Left renal pelvis (tissue), 4 donors: ENCODE measurements at places on chromosomes 7 and 10. TPM values are rescaled to one million over a fixed set of nuclear protein-coding genes. Genes with fewer than 3 reads are reported as not detected.

- DNase-seq = no peak
These were observed 183.6 kb downstream of the TCF7L2 start for GRCh38 chr10:113133497-113134115.

DNA sequence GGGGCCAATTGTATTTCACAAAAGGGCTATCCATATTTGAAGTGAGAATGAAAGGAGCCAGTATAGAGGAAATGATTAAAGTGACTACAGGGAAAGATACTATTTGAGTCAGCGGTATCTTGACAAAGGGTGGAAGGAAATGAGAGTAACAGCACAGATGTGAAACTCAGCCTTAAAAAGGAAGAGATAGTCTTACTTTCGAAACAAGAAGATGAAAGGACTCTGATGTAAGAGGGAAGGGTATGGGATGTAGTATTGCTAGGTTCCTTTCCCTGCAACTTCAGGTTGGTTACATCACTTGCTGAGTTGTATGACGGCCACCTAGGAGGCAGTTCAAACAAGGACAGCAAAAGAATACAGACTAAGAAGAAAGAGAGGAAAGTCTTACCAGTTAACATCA, 13.7 kb downstream of the CISD1 start:
- DNase-seq = no peak

Gene INTS1
- polyA plus RNA-seq = 59.1 TPM

Gene SMKR1
- 0.86 TPM for polyA plus RNA-seq

Gene GPR85
- polyA plus RNA-seq = 0.89 TPM

Gene CLDN3
- 1.8 TPM for polyA plus RNA-seq

DNA sequence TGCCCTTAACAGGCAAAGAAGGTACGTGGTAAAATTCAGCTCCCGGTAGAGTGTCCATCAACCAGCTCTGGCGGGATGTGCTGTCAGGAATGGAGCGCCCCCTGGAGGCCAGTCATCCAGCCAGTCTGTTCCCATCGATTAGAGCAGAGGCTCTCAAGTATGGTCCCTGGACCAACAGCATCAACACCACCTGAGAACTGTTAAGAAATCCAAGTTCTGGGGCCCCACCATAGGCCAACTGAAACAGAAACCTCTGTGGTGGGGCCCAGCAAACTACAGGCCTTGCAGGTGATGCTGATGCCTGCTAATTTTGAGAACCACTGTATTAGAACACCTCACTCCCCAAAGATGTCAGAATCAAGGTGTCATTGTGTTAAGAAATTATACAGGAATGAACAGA, 109.2 kb downstream of the DPY19L1 start:
- no peak for DNase-seq

- DNase-seq = no peak
These were observed 474.1 kb downstream of the PTPRN2 start for GRCh38 chr7:158113321-158114025.

- no peak for DNase-seq
These were observed 145.7 kb downstream of the RNF216 start for GRCh38 chr7:5635461-5636445.

Gene CAV1
- polyA plus RNA-seq = 37.2 TPM

DNA sequence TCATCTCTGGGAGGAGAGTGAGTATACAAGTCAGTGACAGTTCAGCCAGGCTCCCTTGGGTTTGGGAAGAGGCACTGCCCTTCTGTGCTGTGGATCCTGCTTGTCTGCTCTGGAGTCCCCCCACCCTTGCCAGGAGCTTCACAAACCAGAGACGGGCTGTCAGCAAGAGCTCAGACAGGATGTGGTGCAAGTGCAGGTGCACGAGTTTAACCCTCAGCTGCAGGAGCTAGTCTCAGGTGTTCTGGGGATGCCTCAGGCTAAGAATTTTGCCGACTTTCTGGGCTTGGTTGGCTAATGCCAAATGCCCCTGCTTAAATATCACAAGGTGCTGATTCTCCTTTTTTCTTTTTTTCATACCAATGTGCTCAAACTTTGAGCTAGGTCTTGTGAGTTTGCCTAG, 22.3 kb downstream of the ZNF783 start:
- DNase-seq = no peak

Gene IKZF1
- polyA plus RNA-seq = 1.5 TPM

DNA sequence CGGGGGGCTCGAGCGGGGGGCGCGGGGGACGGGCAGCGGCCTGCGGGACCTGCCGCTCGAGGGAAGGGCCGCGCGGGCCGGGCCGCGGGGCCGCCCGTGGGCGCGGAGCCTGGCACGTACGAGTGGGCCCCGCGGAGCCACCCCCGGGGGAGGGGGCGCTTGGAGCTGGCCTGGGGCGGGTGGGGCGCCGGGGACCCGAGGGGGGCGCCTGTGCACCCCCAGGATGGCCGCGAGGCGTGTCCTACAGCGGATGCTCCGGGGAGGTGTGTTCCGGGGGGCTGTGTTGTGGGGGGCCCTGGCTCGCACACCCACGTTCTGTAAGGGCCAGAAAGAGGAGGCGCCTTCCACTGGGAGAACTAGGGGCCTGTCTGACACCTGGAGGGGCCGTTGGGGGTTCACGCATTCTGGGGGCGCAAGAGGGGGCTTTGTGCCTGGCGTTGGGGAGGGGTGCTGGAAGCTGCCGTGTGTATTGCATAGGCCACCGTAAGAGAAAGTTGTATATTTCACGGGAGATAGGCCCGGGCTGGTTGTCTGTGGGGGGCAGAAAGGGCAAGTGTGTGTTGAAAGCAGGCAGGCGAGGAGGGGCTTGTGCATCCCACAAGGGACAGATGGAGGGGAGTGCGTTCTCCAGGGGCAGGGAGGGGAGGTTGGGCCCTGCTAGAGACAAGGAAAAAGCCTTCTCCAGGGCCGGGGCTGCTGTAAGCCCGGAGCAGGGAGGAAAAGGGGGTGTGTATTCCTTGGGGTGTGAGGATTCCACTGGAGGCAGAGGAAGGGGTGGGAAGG, 663 bp downstream of the VPS37D start:
- no peak for DNase-seq
